ENCODE measurements at places on chromosomes 6 and 20.

DNA sequence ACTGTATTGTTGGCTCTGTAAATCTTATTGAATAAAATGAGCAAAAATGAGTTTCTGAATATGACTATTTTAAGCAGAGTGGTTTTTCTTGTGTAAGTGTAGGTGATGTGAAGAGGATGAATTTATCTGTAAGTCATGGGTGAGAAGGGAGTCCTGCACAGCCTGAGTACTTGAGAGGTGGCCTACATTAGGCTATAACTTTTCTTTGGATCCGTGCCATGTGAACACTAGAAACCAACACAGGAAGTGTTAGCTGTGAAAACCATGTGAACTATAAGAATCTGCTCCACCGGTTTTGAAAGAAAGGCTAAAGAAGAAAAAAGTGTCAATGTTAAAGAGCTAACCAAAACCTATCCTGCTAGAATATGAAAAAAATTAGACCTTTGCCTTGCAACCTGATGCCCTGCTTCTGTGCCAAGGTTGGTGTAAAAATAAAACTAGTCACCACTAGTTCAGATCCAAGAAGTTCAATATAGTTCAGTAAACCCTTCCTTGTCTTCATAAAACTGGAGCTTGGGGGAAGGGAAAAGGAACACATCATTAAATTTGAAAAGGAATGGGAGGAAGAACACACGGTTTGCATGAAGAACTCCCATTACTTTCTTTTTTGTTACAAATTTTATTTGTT is 21.3 kb downstream of the PLCB1 start:
- no peak for DNase-seq
- no peaks in the 10 kb centered on the region for H3K4me1 ChIP-seq

DNA sequence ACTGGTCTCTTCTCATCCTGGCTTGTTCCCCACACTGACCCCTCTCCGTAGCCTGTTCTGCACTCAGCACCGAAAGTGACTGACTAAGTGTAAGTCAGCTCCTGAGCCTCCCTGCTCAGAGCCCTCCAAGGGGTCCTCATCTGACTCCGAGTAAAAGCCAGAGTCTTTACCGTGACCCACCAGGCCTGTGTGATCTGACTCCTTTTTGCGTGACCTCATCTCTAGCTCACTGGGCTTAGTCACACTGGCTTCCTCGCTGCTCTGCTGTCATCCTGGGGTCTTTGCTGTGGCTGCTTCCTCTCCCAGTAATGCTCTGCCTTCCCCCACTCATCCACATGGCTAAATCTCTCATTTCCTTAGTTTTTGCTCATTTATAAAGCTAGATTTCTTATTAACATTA is 116.6 kb downstream of the PLCB4 start:
- H3K4me1 ChIP-seq, result no peaks in the 10 kb centered on the region
- H3K36me3 ChIP-seq, result no peaks in the 10 kb centered on the region
- no peak overlapping the region for H3K27ac ChIP-seq
- no peaks in the 10 kb centered on the region for H3K27me3 ChIP-seq
- H3K4me3 ChIP-seq, result no peak overlapping the region

DNA sequence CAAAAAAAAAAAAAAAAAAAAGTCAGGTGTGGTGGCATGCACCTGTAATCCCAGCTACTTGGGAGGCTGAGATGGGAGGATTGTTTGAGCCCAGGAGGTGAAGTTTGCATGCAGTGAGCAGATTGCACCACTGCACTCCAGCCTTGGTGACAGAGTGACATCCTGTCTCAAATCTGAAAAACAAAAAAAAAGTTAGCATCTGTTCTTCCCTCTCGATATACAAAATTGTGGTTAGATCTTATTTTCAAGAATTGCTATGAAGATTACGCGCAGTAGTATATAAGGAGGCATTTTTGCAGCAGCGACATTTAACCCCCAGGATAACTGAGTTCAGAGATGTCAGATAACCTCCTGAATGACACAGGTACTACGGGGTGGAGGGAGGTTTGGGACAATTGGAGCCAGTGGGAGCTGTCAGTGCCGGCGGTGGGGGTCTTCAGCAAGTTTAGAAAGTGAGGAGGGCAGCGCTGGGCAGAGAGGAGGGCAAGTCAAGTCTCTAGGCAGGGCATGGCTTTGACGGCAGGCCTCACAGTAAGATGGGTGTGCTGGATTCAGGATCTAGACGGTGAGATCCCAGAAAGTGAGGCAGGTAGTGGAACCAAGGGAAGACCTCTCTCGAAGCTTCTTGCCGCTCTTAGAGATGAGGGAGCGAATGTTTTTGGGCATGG is 26.2 kb upstream of the MRPS18A start:
- no peaks in the 10 kb centered on the region for H3K27me3 ChIP-seq
- DNase-seq, result no peak
- H3K4me1 ChIP-seq, result peaks cover 18% of the 10 kb centered on the region
- no peaks in the 10 kb centered on the region for H3K36me3 ChIP-seq
- H3K27ac ChIP-seq, result no peak overlapping the region

DNA sequence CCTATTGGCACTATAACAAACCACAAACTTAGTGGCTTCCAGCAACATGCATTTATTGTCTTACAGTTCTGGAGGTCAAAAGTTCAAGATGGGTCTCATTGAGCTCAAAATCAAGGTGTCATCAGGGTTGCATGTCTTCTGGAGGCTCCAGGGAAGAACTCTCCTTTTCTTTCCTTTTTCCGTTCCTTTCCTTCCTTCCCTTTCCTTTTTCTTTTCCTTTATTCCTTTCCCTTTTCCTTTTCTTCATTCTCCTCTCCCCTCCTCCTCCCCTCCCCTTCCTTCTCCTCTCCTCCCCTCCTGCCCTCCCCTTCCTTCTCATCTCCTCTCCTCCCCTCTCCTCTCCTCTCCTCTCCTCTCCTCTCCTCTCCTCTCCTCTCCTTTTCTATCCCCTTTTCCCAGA is 460.2 kb upstream of the CDH4 start:
- H3K36me3 ChIP-seq, result no peaks in the 10 kb centered on the region
- H3K4me1 ChIP-seq, result no peaks in the 10 kb centered on the region
- no peaks in the 10 kb centered on the region for H3K27me3 ChIP-seq

- H3K4me3 ChIP-seq, result no peak overlapping the region
- no peaks in the 10 kb centered on the region for H3K4me1 ChIP-seq
- no peaks in the 10 kb centered on the region for H3K27me3 ChIP-seq
- DNase-seq, result peak; percentile 28
- no peaks in the 10 kb centered on the region for H3K36me3 ChIP-seq
These were observed 82.7 kb downstream of the SH3BGRL2 start for GRCh38 chr6:79713701-79714322.

DNA sequence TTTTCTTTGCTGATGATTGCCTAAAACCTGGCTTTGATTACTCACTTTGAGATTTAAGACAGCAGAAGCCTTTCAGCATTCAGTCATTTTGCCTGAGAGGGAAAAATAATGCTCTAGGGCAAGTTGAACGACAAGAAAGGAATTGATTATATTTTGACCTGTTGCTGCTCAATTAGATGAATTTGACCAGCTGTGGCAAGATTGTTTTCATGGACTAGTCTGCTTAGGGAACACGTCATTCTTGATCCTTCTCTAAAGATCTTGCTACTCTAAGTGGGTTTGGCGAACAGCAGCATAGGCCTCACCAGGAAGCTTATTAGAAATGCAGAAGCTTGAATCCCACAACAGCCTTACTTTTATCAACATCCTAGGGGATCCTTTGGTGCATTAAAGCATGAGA is 59.7 kb upstream of the PHACTR1 start:
- no peak overlapping the region for H3K4me3 ChIP-seq
- DNase-seq, result no peak
- H3K27ac ChIP-seq, result no peak overlapping the region
- no peaks in the 10 kb centered on the region for H3K4me1 ChIP-seq

GRCh38 chr6:117327149-117328004 is 62.0 kb downstream of the VGLL2 start:
- DNase-seq, result no peak
- no peaks in the 10 kb centered on the region for H3K36me3 ChIP-seq
- no peak overlapping the region for H3K27ac ChIP-seq
- no peak overlapping the region for H3K4me3 ChIP-seq
- no peaks in the 10 kb centered on the region for H3K27me3 ChIP-seq

DNA sequence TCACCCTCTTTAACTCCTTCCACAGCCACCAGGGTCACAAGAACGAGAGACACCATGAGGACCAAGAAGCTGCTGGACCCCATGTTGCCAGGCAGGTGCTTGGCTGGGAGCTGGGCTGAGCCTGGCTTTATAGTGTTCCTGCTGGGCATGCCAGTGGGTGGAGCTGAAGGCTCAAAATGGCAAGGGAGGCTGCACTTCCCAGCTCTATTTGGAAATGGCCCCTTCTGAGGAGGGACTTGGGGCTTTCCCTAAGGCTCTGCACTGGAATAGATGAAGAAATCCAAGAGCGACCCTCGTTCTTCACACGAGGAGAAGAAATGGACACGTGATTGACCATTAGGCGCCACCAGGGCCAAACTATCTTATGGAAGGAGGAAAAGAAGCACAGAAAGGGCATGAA is at the start of gene WFDC12:
WFDC12 (minus strand) TSS at position 101 of the 400 bp plus-strand sequence; CDS start at position 83, 18 bp downstream.
- H3K4me1 ChIP-seq, result no peaks in the 10 kb centered on the region
- no peak within 1 kb of the TSS for H3K27ac ChIP-seq
- H3K4me3 ChIP-seq, result no peak within 1 kb of the TSS
- H3K27me3 ChIP-seq, result peaks cover 12% of the 10 kb centered on the region
- no peaks in the 10 kb centered on the region for H3K36me3 ChIP-seq

GRCh38 chr20:32727683-32728082 is 15.6 kb downstream of the COMMD7 start:
- peaks cover 17% of the 10 kb centered on the region for H3K4me1 ChIP-seq
- H3K27ac ChIP-seq, result no peak overlapping the region
- no peak for DNase-seq

DNA sequence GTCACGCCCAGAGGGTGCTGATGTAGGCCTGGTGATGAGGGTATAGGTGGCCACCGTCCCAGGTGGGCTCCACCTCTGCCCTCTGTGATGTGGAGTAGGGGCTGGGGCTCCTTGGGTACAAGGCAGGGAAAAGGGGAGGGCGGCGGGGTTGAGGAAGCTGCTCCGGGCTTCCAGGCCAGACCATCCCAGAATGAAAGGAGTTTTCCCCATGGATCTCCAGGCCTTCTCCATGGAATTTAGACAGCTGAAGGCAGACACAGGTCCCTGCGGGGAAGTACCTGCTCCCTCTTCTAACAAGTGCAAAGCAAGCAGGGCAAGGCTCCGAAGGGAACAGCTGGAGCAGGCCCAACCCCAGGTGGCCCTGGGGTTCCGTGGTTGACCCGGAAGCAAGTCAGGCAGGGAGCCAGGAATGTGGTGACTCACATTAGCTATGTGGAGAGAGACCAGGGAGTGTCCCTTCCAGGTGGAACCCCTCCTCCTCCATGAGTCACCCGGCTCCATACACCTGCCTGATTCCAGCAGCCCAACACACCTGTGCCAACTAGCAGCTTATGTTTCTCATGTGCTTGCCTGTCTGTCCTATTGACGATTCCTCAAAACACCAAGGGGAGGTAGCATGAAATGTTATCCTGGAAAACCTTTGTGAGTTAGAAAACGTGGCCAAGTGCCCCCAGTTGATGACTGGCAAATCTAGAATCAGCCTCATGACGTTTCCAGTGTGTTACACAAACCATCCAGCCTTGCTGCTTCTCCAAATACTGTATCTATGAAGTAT is 59.7 kb upstream of the SNX9 start:
- peak; percentile 99 for DNase-seq
- peaks cover 36% of the 10 kb centered on the region for H3K4me1 ChIP-seq
- no peaks in the 10 kb centered on the region for H3K36me3 ChIP-seq
- H3K27me3 ChIP-seq, result no peaks in the 10 kb centered on the region

Measured in large intestine (tissue), 12 donors.